SJSA1 (cell line): ENCODE measurements at places on chromosomes 16 and 17. TPM values are rescaled to one million over a fixed set of nuclear protein-coding genes. Genes with fewer than 3 reads are reported as not detected.

MMP28 gene
- total RNA-seq: 2.9 and 8.3 TPM in 2 replicates

ARL17A gene
- total RNA-seq: 5.0 and 15.0 TPM in 2 replicates

MT1G gene
- total RNA-seq: not detected in 2 replicates

FZD2 gene
- total RNA-seq: 17.5 and 21.9 TPM in 2 replicates

GRCh38 chr16:57618296-57619132 lies 9.9 kb upstream of the ADGRG1 start:
- no peak for DNase-seq

DNA sequence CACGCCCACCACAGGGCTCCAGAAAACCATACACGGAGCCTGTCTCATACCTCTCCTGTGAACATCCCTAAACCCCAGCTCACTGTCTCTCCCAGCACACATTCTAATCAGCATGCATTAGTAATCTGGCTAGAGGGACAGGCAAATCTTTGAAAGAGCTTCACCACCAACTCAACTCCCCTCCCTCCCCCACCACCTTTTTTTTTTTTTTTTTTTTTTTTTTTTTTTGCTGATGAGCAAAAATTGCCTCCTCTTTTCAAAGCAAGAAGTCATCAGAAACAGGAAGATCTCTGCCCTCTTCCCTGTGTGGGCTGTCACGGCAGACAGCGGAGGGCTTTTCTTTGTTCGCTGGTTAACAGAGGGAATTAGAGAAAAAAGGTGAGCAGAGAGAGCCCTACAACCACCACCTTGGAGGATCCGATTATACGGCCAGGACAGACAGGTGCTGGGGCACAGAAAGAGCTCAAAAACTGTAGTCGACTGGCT lies 19.9 kb downstream of the GAS7 start:
- DNase-seq: no peak

DNA sequence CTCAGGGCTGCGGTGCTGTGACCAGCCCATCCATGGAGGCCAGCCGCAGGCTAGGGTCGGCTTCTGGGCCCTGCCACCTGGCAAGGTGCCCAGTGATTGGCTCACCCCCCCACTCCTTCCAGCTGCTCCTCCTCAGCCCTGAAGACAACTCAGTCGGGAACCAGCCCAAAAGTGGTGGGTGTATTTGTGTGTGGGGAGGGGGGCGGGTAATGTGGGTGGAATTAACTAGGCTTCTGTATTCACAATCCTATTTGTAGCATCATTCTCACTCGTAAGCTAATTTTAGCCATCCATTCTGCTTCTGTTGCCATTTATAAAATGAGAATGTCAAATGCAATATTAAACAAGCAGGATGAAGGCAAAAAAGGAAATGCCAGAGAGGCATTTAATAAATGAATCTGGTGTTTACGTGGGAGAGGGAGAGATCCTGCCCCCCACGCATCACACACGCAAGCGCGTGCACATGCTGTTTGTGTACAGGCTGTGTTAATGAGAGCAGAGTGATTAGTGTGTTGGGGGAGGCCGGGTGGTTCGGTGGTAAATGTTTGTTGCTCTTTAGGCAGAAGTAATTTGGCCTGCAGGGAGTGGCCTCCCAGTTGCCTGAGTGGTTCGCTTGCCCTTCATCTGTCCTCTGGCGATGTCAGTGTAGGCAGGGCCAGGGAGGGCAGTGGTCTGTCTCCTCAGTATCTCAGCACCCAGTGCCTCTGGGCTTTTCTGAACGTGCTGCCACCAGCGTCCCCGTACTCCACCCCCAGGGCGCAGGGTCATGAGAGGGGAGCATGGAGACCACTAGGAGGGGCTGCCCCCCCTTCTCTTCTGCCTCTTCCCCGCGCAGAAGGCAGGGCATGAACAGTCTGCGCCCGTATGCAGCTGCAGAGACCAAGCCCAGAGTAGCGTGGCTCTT lies 140.1 kb downstream of the CCDC182 start:
- peak; percentile 41 for DNase-seq

DNA sequence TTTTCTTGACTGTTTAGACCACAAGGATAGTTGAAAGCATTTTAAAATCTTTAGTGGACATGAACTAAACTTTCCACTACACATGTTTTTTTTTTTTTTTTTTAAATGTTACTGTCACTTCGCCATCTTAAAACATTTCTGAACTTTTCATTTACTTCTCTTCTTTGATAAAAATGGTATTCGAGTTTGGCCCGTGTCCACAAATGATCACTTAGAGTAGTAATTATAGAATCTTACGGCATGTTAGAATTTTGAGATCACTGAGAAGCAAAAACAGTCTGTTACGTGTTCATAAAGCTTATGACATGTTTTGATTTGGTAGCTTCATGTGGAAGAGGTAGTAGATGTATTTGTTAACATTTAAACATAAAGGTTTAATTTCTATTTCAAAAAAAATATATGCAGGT lies 1.1 kb downstream of the NSRP1 start:
- DNase-seq: no peak

DNA sequence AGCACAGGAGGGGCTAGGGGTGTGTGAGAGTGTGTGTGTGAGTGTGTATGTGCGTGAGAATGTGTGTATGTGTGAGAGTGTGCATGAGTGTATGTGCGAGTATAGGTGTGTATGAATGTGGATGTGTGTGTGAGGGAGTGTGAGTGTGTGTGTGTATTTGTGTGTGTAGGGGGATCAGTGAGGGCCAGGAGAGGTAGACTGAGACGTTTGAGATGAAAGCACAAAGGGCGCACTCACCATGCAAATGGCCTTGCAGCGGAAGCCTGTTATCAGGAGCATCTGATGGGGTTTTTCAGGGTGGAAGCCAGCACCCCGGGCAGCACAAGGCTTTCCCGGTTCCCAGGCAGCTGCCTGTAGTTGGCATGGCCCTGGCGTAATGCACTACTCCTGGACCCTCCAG lies 14.9 kb downstream of the WNT9B start:
- no peak for DNase-seq

DNA sequence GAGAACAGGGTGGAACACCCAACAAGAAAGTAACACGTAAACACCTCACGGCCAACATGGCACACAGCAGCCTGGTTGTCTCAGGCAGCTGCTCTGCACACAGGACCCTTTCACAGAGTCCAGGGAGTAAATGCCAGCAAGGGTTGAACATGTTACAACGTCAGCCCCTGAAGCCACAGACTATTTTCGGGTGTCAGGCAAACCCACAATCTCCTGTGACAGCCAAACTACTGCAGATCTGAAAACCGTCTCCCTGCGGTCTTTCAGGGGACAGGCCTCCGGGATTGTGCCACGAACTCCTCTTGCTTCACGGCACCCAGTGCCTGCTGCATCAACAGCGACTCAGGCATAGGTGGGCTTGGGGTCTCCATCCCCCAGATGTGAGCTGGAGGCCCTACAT lies 127.7 kb downstream of the XYLT1 start:
- no peak for DNase-seq

DNA sequence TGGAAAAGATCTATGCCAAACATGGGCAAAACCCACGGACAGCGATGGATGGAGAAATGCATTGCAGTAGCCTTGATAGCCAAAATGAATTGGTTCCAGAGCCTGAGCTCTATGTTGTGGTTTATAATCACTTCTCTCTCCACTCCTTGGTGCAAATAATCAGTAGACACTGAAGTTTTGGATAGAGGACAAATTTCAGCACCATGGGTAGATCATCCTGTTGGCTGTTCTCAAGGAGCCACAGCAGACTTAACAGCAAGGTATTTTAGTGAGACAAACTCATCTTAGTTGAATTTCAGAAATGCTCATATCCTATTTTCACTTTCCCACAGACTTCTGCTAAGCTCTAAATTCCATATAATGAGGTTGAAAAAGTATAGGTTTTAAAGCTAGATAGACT lies 88.3 kb upstream of the CCL1 start:
- no peak for DNase-seq

GRCh38 chr16:2769675-2770056 lies 7.4 kb downstream of the ELOB start:
- no peak for DNase-seq
